HCT116 (cell line): ENCODE measurements at places on chromosomes 16 and 17.
A peak's percentile ranks its signal among the peaks of the same experiment; 100 is the strongest.

DNA sequence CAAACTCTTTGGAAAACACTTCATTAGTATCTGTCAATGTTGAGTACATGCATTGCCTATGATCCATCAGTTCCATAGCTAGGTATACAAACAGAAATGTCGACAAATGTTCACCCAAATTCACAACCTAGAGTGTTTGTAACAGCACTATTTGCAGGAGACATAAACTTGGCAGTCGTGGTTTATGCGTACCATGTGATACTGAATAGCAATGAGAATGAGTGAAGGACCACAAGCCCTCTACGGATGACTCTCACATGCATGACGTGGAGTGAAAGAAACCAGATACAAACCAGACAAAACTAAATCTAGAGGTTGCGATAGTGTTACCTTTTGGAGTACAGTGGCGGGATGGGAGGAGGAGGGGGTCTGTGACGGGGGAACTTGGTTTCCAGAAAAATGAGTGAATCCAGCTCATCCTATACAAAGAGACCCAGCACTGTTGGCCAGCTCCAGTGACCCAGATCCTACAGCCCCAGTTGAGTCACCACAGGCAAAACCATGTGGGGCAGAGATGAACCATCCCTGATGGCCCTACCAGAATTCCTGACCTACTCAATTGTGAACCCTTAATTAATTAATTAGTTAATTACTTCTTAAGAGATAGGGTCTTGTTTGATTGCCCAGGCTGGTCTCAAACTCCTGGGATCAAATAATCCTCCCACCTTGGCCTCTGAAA lies 15.9 kb upstream of the ULK2 start:
- no peak for DNase-seq

DNA sequence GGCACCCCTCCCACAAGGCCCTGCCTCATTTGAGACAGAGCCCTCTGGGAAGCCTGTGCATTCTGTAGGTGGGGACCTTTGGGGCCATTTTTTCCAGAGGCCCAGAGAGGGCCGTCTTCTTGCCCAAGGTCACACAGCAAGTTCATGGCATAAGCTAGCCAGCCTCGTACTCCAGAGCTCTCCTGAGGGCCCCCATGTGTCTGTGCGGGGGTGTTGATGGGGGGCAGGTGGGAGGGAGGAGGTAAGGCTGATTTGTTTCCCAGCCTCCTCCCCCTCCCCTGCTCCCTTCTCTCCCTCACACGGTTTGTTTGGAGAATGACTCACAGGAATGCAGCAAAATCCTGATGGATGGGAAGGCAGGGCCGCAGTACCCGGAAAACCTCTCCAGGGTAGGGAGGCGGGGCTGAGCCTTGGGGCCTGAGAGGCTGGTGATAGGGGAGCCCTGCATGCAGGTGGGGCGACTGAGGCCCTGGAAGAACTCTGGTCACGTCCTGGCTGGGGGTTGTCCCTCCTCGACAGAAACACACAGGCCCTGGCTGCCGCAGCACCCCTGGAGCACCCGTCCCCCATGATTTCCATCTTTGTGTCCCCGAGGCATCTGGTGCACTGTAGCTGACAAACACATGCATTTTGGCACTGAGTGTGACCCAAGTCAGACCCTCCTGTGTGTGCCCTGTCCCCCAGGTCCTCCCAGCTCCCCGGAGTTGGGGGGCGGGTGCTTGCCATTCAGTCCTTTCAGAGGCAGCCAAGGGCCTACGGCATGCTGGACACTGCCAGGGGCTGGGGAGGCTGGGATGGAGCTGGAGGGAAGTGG lies 29.7 kb downstream of the RAI1 start:
- DNase-seq, result peak; percentile 72

GRCh38 chr16:30947859-30948666 lies 805 bp upstream of the ORAI3 start:
- DNase-seq, result peak; percentile 92

DNA sequence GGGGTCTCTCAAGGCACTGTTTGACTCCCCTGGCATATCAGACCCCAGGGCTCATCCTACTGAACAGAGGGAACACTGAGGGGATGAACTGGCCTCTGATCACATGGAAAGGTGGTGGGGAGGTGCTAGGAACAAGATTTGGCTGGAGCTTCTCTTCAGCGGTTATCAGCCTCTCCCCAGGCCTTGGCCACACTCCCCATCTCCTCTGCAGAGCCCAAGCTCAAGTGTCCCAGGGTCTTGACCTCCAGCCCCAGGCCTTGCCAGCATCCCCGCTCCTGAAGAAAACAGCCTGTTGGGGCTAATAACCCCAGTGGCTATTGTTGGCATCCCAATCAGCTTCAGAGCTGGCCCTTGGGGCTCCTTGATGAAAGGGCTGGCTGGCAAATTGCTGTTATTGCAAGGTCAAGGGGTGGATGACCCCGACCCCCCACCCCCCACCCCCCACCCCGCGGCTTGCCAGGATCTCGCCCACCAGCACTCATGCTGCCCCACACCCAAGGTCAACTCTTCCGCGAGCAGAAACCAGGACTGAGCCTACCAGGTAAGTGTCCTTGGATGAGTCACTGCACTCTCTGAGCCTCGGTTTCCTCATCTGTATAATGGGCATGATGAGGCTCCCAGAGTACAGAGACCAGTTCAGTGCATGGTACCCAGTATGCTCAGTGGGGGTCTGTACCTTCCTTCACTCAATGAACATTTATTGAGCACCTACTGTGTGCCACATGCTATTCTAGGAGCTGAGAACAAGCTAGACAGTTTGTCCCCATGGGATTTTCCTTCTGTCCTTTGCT lies 18.8 kb upstream of the FAM83G start:
- no peak for DNase-seq

DNA sequence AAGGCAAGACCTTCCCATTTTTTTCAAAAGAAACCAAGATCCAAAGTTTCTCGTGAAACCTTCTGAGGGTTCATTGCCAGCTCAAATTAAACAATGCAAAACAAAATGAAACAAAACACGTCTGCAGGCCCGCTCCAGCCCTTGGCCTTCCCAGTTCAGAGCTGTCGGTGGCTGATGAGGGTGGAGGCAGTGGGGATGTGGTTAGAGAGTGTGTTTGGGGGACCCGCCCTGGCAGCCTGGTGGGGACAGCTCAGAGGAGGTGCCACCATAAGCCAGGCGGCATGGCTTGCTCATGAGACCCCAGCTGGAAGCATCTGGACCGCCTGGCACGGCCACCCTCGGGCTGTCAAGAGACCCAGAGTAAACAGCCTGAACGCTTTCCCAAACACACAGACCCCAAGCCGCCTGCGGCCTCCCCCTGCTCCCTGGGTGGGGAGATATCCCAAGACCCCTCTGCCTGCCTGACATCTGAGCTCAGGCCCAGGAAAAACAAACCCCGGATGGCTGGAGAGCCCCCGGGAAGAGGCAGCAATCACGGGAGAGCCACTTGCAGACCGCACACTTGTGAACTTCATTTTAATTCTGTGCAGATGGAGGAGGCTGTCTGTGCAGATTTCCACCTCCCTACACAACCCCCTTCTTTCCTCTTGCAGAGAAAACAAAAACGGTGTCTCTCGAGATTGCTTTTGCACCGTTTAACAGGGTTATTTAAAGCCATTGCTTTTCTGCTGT lies 35.4 kb upstream of the LITAF start:
- DNase-seq, result no peak
